Stimulated activated CD4-positive, alpha-beta T cell treated with anti-CD3 and anti-CD28 coated beads, Interleukin-4, amount 100 ng/mL, for 4 hours (primary cell): ENCODE measurements at places on chromosomes 16 and 17.

DNA sequence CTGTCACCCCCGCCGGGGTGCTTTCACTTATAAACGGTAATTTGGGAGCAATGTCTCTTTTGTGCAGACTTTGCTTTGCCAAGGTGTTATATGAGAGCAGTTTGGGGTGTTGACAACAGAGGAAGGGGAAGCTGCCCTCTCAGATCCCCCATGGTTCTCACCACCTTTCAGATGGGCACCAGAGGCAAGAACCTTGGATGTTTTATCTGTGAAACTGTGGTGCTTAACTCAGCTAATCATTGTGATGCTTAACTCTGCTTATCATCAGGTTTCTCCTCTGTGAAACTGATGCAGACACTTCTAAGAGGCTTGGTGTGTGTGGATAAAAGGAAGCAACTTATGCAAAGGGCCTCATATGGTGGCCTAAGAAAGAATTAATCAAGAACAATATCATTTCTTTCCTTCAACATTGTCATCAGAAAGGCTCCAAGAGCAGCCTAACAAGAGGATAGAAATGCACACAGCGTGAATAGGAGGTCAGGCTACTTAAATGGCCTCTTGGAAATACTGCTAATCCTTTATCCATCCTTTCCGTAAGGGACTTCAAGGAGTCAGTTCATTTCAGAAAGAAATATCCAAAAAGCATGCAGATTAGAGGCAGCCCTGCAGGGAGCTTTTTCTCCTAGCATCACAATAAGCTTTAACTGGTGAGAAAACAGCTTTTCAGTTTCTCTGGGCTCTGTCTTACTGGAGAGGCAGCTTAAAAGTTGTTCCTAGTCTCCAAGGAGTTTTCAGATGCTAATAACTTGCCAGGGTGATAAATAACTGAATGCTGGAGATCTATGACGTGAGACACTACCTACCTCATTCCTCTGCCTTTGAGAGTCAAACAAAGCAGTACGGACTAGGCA is 55.1 kb upstream of the CLEC3A start:
- DNase-seq = no peak

- no peak for DNase-seq
These were observed 1.4 kb downstream of the SLC4A1 start for GRCh38 chr17:44266402-44267164.

DNA sequence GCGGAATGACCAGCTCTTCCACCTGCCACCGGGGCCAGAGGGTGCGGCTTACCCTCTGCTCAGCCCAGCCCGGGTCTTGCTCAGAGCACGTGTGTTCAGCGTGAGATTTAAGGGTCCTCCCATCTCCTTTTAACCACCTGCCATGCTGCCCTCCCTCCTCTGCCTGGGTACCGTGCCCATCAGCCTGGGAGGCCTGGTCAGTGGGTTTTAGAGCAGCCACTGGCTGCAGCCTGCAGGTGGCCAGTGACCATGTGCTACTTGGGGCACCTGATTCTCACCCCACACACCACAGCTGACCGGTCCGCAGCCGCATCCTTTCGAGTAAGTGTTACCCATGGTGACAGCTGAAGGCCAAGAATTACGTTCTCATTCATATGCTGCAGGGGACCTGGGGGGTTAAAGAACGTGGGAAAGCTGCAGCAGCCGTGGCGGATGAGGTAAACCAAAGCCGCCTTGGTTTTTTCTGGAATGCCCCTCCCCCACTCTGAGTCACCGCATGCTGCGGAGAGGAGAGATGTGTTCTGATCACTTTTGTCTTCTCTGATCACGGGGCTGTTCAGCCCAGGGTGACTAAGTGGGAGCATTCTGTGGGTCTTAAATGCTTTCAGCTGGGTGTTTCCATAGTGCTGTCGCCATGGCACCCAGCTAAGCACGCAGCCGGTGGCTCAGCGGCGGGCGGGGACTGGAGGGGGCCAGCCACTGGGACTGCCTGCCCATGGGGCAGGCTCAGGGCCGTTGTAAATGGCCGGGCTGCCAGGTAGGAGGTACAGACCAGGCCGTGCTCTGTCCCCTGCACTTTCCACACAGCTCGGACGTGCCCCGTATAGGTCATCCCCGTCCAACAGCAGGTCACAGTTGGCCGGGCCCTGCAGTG is 59.8 kb downstream of the BAIAP2 start:
- peak; percentile 87 for DNase-seq

GRCh38 chr17:55717898-55718735 is 4.5 kb downstream of the TMEM100 start:
- DNase-seq = peak; percentile 59

DNA sequence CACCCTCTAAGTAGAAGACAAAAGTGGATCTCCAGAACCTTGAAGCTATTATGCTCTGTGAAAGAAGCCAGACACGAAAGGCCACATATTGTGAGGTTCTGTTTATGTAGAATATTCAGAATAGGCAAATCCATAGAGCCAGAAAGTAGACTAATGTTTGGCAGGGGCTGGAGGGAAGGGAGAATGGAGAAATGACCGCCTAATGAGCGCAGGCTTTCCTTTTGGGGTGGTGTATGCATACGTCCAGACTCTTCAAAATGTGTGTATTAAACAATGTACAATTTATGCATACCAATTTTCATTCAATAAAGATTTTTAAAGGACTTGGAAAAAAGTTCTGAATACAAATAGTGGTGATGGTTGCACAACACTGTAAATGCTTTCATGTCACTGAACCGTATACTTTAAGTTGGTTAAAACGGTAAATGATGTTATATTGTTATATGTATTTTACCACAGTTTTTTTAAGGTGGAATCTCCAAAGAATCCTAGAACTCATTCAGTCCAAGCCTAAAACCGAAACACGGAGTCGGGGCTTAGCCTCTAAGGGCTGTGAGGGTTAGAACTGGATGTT is 397.4 kb downstream of the SOX9 start:
- no peak for DNase-seq

DNA sequence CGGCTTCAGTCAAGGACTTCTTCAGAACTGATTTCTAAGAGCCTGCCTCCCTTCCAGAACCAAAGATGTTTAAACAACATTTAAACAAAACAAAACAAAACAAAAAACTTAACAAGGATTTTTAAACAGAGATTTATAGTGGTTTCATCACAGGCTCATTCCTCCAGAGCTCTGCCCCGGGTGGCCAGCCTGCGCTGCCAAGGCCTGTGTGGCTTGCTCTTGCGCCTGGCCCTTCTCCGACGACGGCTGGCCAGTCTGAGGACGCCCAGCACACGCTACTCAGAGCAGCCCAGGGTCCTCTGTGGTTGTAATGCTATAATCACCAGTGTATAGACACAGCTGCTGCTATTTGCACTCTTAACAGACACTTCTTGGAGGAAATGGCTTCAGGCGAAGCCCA is 307.2 kb upstream of the MYOCD start:
- DNase-seq = no peak

DNA sequence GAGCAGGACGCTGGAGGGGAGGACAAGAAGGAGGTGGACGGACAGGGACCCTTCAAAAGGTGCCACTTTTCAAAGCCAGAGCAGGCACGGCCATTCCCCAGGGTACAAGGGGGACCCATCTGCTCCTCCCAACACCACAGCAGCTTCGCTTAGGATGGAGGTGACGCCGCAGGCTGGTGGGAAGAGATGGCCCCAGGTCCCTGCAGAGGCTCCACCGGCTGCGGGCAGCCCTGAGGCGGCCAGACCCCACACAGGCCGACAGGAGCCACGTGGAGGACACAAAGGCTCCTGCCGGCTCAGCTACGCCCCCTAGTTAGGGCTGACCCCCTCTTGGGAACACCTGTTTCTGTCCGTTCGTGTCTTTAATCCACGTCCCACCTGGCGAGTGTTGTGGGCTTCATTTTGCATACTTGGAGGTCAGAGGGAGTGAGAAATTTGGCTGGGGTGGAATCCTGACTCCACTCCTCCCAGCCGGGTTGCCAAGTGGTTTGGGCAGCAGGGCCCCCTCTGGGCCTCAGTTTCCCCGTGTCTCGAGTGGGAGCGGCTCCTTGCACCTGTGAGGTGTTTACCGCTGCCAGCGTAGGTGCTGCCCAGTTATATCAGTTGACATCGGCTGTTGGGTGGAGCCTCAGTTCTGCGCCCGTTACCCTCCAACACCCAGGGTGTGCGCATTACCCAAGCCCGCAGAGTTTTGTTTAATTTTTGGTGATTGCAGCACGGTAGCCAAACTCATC is 5.8 kb upstream of the FN3KRP start:
- no peak for DNase-seq

- DNase-seq = no peak
These were observed 20.9 kb downstream of the TRIM16 start for GRCh38 chr17:15663176-15663575.
